ENCODE measurements at places on chromosomes 1 and 21.
A peak's percentile ranks its signal among the peaks of the same experiment; 100 is the strongest.

DNA sequence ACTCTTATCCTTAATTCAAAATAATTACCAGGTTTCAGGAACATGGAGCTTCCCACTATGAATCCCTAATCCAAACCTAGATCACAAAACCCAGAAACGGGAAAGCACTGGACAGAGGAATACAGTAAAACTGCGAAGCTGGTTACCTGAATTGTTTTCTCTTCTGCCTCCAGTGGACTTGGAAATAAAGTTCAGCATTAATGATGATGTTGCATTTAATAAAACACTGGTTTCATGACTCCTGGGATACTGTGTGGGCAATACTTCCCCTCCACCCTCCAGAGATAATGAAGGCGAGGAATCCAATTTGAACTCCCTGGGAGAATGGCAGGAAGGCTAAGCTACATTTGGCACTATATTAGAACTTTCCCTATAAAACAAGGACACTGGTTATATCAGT lies 65.1 kb downstream of the WLS start:
- no peak for DNase-seq

GRCh38 chr1:216614011-216614934 lies 109.0 kb downstream of the ESRRG start:
- DNase-seq = no peak

- DNase-seq = no peak
Measured at GRCh38 chr1:157495285-157495684, 57.0 kb downstream of the FCRL5 start.

- DNase-seq = peak; percentile 51
Measured at GRCh38 chr1:65254320-65255034, 54.9 kb upstream of the DNAJC6 start.

DNA sequence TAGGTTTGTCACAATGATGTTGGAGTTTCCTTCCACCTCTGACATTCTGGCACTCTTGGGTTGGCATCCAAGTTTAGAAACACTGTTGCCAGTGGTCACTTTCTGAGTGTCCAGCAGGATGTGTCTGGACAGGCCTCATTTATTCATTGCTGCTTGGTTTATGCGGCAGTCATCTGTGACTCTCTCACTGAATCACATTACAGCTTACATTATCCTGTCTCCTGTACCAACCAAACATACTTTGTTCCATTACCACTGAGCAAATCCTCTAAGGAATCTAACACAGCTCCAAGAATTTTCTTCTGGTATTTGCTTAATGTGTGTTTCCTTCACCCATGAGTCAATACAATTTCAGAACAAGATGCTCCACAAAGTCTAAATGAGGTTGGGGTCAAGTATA lies 19.9 kb downstream of the SGIP1 start:
- no peak for DNase-seq

DNA sequence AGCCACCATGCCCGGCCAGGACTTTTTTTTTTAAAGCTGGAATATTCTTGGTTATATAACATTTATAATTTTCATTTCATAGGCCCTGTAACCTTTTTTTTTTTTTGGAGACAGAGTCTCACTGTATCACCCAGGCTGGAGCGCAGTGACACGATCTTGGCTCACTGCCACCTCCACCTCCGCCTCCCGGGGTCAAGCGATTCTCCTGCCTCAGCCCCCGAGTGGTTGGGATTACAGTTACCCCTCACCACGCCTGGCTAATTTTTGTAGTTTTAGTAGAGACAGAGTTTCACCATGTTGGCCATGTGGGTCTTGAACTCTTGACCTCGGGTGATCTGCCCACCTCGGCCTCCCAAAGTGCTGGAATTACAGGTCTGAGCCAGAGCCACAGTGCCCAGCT lies 12.6 kb downstream of the ZYG11B start:
- DNase-seq = no peak

Data from stimulated activated CD8-positive, alpha-beta memory T cell treated with anti-CD3 and anti-CD28 coated beads, Interleukin-15, amount 100 ng/mL, for 24 hours (primary cell).